ENCODE measurements at places on chromosomes 2 and 18.

DNA sequence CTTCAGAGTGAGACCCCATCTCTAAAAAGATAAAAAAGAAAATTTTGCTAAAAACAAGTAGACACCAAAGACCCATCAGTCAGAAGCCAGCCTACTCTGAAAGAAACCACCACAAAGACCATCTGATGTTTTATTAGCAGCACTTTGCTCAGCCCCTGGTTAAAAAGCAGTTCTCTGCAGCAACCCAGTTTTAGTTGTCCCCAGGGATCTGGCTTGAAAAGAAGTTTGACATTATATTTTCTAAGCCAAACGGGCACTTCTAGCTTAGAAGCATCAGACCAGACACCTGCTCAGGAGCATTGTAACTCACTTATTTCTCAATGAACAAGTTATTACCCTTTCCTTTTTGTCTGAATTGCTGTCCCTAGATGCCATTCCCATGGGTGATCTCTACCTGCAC is 164.2 kb upstream of the ETAA1 start:
- peaks cover 8% of the 10 kb centered on the region for H3K27me3 ChIP-seq
- no peak for DNase-seq
- H3K4me1 ChIP-seq, result no peaks in the 10 kb centered on the region
- H3K36me3 ChIP-seq, result no peaks in the 10 kb centered on the region
- no peak overlapping the region for H3K27ac ChIP-seq

DNA sequence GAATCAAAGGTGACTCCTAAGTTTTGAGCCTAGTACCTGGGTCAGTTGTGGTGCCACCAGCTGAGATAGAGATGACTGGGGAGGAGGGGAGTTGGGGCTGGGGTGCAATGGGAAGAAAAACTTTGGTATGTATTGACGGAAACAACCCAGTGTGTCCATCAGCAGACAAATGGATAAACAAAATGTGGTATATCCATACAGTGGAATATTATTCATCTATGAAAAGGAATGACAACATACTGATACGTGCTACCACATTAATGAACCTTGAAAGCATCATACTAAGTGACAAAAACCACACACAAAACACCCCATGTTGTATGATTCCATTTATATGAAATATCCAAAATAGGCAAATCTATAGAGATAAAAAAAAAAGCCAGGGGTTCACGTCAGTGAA is 41.1 kb upstream of the GPR155 start:
- no peak overlapping the region for H3K27ac ChIP-seq
- DNase-seq, result no peak
- H3K36me3 ChIP-seq, result no peaks in the 10 kb centered on the region
- no peak overlapping the region for H3K4me3 ChIP-seq
- no peaks in the 10 kb centered on the region for H3K4me1 ChIP-seq

DNA sequence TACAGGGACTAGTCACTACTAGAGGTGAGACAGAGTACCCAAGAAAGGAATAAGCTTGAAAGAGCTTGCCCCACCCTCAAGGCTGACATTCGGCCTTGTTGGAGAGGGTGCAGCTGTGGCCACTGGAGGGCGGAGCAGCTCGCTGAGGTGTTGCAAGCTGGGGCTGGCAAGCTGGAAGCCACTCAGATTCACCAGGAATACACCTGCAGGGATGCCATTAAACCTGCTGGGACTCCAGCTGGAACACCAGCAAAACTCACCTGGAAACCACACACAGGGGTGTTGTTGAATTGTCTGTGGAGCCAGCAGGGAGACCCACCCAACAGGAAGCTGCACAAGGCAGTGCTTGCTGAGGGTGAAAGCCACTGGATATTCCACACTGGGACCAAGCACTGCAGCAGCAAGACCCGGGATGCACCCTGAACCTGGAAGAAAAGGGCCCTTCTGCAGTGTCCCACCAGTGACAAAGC is 26.1 kb downstream of the KCTD18 start:
- H3K27me3 ChIP-seq, result no peaks in the 10 kb centered on the region
- no peak overlapping the region for H3K4me3 ChIP-seq
- peaks cover 7% of the 10 kb centered on the region for H3K4me1 ChIP-seq

DNA sequence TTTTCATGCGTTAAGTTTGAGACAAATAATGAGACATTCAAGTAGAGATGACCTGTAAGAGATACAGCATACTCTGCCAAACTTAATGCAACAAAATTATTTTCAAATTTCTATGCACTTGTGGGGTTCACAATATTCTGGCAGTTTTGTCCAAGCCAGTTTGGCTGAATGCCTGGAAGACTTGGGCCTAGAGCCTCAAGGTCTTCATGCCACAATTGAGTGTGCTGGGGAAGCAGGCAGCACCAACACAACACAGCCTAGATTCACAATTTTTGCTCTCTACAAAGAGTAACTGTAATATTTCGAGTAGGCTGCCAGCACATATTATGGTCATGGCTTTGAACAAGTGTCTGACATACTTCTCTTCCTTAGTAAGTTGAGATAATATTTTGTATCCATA is 461.4 kb upstream of the SPHKAP start:
- H3K36me3 ChIP-seq, result no peaks in the 10 kb centered on the region
- H3K27me3 ChIP-seq, result no peaks in the 10 kb centered on the region
- no peak overlapping the region for H3K4me3 ChIP-seq
- DNase-seq, result no peak
- H3K4me1 ChIP-seq, result peaks cover 5% of the 10 kb centered on the region

- peak overlapping the region; percentile 98 for H3K27ac ChIP-seq
- no peak for DNase-seq
- H3K27me3 ChIP-seq, result no peaks in the 10 kb centered on the region
Measured at GRCh38 chr2:36965206-36965605, 1.1 kb downstream of the STRN start.

DNA sequence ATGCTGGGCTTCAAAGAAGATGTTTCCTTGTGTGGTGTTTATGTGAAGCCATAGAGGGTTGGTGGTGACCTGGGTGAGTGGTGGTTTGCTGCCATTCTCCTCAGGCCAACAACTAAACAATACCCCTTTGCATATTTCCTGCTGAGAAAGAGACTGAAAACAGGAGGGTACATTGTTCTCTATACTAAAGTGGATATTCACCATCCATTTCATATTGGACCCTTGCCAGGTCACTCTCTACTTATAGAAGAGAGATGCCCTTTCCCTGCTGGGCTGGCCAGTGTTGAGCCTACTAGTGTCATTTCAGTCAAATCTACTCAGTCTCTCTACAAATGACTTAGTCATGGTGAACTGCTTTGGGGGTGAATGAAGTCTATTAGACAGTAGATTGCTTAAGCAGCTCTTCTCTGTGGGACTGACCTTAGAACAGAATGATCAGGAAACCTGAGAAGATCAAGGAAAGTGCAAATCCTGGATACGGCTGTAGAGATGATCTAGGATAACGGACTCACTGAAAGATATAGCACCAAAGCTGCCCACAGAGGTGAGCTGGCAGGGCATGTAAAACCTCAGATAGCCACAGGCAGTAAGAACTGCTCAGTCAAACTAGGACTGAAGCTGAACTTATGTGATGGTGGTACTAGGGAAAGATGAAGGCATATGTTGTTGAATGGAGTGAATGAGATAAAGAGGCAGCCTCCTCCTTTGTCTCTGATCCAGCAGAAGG is 154.9 kb downstream of the MYO3B start:
- H3K27ac ChIP-seq, result no peak overlapping the region
- H3K4me3 ChIP-seq, result no peak overlapping the region
- H3K4me1 ChIP-seq, result no peaks in the 10 kb centered on the region
- no peaks in the 10 kb centered on the region for H3K36me3 ChIP-seq
- DNase-seq, result no peak

DNA sequence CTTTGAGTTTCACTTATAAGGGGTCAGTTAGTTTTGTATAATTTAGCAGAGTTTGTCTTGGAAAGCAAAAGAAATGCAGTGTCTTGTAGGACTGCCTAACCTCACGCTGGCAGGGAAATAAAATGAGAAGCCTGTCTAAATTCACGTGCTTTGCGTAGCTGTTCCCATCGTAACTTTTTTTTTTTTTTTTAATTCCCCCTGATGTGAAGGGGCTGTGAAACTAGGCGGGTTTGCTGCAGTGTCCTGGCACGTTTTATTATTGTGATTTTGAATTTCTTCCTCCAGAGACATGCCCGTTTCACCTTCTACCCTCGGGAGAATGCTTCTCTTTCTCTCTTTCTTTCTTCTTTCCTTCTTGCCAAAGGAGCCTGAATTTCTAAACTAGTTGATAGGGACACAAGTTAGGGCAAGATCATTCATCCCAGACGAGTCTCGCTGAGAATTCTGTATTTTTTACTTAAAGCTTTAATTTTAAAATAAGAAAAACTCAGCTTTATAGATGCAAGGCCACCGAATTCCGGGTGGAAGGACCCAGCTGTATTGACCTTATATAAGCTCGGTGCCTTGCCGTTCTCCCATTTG is 2.3 kb downstream of the MEIS1 start:
- peaks cover 44% of the 10 kb centered on the region for H3K4me1 ChIP-seq
- no peak for DNase-seq
- peak overlapping the region; percentile 96 for H3K27ac ChIP-seq
- no peaks in the 10 kb centered on the region for H3K36me3 ChIP-seq

- no peaks in the 10 kb centered on the region for H3K36me3 ChIP-seq
- DNase-seq, result no peak
- H3K27me3 ChIP-seq, result peaks cover 2% of the 10 kb centered on the region
- H3K4me1 ChIP-seq, result no peaks in the 10 kb centered on the region
- H3K27ac ChIP-seq, result no peak overlapping the region
- H3K4me3 ChIP-seq, result no peak overlapping the region
Measured at GRCh38 chr2:175218551-175218950, 37.0 kb upstream of the ATP5MC3 start.

GRCh38 chr2:194495046-194495445 is 1162.0 kb upstream of the SLC39A10 start:
- no peaks in the 10 kb centered on the region for H3K4me1 ChIP-seq
- H3K27me3 ChIP-seq, result no peaks in the 10 kb centered on the region
- DNase-seq, result no peak
- no peak overlapping the region for H3K27ac ChIP-seq
- H3K4me3 ChIP-seq, result no peak overlapping the region

GRCh38 chr2:102841107-102841840 is 79.4 kb downstream of the TMEM182 start:
- H3K4me3 ChIP-seq, result no peak overlapping the region
- H3K27ac ChIP-seq, result no peak overlapping the region
- H3K4me1 ChIP-seq, result peaks cover 13% of the 10 kb centered on the region
- DNase-seq, result peak; percentile 18
- no peaks in the 10 kb centered on the region for H3K36me3 ChIP-seq
- H3K27me3 ChIP-seq, result no peaks in the 10 kb centered on the region

DNA sequence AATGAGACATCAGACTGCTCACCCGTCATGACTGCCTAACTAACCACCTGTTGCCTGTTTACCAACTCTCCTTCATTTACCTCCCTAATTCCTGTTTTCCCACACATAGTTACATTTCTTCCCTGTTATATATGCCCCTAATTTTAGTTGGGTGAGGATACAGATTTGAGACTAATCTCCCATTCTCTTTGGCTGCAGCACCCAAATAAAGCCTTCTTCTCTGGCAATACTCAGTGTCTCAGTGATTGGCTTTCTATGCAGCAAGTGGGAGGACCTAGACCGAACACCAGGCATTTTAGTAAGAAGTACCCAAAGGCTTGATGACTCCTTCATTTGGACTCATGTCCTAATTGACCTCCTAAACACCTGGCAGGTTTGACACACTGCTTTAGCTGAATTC is 147.2 kb downstream of the TRIB2 start:
- no peak overlapping the region for H3K27ac ChIP-seq
- peaks cover 10% of the 10 kb centered on the region for H3K4me1 ChIP-seq
- H3K27me3 ChIP-seq, result no peaks in the 10 kb centered on the region

DNA sequence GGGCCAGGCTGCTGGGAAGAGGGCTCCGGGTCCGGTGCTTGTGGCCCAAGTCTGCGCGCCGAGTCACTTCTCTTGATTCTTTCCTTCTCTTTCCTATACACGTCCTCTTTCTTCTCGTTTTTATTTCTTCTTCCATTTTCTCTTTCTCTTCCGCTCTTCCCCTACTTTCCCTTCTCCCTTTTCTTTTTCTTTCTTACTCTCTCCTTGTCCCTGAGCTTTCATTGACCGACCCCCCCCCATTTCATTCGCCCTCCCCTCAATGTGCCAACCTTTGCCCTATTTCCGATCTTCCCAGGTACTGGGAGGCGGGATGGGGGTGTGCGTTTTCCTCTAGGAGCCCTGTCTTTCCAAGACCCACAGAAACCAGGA is 1.8 kb downstream of the ONECUT2 start:
- H3K36me3 ChIP-seq, result no peaks in the 10 kb centered on the region
- H3K27ac ChIP-seq, result no peak overlapping the region
- peaks cover 97% of the 10 kb centered on the region for H3K27me3 ChIP-seq
- H3K4me1 ChIP-seq, result peaks cover 78% of the 10 kb centered on the region
- peak overlapping the region; percentile 39 for H3K4me3 ChIP-seq

All from left ventricle myocardium inferior (tissue), 1 donor.